ENCODE measurements at places on chromosomes 1 and 21.

DNA sequence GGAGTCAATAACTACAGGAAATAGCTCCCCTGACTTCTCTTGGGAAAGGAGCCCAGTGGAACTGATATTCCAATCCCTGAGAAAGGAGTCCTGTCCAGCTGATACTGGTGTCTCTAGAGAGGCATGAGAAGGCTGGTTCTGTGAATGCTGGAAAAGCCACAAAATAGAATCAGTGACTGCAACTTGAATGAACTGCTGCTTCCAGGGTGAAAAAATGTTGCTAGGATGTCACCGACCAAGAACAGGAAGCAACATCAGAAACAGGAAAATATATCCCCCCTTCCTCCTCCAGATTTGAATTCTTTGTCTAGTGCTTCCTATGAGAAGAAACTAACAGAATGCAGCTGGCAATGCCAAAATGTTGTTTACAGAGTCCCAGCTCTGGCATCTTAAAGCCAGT is 269.3 kb upstream of the LYPLAL1 start:
- DNase-seq, result no peak

DNA sequence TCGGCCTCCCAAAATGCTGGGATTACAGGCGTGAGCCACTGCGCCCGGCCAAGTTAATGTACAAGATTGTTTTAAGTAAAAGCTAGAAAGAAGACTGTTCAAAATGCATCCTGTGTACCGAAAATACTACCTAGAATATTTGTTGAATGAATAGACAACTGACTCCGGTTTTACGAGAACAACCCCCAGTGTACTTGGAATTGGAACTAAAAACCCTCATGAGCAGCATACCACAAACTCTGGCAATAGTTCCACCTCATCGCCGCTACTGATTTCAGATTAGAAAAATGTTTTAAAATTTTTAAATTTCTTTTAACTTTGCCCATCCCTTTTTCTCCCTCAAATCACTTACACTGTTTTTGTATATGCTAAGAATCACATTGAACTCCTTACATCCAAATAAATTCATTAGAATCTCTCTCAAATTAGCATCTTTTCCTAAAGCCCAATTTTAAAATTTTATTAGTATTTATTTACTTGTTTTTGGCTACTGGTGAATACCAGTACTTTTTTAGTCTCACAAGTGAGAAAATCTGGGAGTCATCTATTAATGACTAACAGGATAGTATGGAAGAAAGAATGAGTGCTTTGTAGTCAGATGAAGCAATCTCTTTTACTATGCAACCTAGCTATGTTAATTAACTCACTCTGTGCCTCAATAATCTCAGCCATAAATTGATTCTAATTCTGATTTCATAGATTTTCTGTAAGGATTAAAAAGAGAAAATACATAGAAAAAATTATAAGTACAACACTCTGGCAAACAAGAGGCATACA is 95.1 kb downstream of the GPATCH2 start:
- no peak for DNase-seq

- no peak for DNase-seq
Measured at GRCh38 chr1:6088956-6089355, 43.3 kb downstream of the KCNAB2 start.

DNA sequence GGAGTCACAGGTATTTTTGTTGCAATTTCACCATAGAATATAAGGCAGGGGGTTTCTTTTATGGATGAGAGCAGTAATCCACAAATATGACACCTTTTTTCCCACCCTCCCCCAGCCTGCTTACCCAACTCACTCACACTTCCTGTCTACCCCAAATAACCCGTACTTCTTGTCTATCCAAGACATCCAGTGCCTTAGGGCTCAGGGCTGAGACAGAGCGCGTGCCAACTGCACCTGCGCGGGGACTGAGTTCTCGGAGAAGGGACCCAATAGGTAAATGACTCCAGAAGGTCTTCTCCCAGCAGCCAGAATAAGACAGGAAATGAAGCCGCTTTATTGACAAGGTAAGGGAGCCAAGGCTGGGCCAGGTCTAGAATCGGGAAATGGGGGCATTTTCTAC is 369.1 kb downstream of the SIPA1L2 start:
- DNase-seq, result no peak

- DNase-seq, result peak; percentile 40
Measured at GRCh38 chr1:217134857-217135568, 411.8 kb upstream of the ESRRG start.

DNA sequence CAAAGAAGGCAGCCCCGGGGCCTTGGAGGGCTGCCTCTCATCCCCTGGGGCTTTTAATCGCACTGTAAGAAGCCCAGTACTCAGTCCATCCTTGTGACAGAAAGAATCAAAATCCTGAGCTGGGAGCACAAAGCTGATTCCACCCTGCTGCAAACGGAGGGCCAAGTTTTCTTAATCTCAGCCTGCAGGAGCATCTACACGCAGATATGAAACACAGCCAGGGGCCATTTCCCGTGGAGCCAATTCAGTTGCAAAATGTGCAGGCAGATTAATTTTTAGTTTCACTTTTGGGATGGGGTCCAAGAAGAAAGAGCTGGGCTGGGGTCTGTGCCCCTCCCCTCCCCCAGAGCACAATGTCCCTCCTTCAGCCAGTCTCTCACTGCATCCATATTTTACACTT is 4.4 kb downstream of the LYPD8 start:
- DNase-seq, result no peak

GRCh38 chr1:154148807-154149206 is 6.1 kb downstream of the NUP210L start:
- DNase-seq, result no peak

- no peak for DNase-seq
Measured at GRCh38 chr21:14684071-14684470, 138.0 kb upstream of the SAMSN1 start.

Data from neuronal stem cell (in vitro differentiated cells).